ENCODE measurements at places on chromosomes 7 and 10. TPM values are rescaled to one million over a fixed set of nuclear protein-coding genes. Genes with fewer than 3 reads are reported as not detected.
A peak's percentile ranks its signal among the peaks of the same experiment; 100 is the strongest.

DNA sequence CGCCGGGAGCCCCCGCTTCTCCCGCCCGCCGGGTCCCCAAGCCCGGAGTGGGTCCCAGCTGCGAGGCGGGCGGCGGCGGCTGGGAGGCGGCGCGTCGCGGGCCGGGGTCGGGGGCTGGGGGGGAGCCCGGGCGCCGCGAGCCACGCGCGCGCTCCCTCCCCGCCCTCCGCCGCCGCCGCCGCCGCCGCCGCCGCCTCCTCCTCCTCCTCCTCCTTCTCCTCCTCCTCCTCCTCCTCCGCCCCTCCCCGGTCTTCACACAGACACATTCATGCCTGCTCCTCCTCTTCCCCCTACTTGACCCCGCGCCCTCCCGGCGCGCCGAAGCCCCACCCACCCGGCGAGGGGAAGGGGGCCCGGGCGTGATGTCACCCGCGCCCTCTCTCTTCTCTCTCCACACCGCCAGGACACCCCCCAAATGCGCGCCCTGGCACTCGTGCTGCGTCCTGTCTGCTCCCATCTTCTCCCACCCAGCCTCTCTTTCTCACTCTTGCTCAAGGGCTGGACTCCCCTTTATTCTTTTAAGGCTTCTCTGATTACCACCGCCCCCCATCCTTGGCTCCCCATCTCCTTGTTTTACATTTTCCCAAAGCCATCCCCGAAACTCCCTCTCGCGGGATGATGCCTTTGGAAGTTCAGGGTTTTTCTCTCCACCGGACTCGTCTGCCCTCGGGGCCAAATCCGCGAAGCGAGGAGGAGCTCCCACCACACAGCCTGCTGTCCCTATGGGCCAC, 967 bp upstream of the GLI3 start:
- peak overlapping the region; percentile 93 for H3K4me3 ChIP-seq
- H3K27ac ChIP-seq, result peak overlapping the region; percentile 90
- no peaks in the 10 kb centered on the region for H3K27me3 ChIP-seq
- peaks cover 15% of the 10 kb centered on the region for H3K4me1 ChIP-seq

DNA sequence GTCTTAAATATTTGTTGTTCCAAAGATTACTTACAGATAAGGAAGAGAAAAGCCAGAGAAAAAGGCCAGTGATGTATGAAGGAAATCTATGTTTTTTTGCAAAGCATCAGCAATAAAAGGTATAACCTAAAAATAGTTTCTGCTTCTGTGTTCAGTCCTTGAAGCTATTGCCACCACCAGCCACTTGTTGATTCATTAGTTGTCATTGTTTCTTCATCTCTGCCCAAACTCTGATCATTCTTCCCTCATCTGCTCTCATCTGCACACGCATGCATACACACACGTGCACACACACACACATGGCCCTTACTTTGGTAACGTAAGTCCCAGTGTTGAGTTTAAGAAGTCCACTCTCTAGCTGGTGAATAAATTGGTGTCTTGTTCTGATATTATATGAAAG, 540.7 kb downstream of the GATA3 start:
- H3K27me3 ChIP-seq, result no peaks in the 10 kb centered on the region
- H3K36me3 ChIP-seq, result no peaks in the 10 kb centered on the region
- no peak for DNase-seq
- H3K27ac ChIP-seq, result no peak overlapping the region
- no peaks in the 10 kb centered on the region for H3K4me1 ChIP-seq

DNA sequence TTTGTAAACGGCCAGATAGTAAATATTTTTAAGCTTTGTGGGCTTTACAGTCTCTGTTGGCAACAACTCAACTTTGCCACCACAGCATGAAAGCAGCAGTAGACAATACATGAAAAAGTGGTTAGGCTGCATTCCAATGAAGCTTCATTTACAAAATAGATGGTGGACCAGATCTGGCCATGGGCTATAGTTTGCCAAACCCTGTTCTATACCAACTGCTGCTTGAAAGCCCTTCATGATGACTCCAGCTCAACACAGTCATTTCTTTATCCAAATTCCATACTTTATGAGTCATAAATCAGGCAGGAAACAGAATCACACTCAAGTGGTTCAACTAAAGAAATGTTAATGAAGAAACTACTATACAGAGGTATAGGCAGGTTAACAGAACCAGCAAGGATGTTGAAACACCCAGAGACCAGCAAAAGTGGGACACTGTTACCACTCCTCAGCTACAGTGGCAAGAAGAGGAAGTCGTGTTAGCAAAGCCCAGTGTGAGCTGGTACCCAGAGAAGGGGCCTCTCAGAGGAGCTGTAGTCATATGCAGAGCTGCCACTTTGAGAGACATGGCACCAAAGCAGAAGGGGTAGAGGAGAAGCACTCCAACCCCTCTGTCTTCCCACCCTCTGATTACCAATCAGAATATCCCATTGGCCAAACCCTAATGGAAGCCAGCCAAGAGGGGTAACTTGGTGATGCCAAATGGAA, 72.5 kb downstream of the PRLHR start:
- DNase-seq, result no peak
- H3K27me3 ChIP-seq, result no peaks in the 10 kb centered on the region
- H3K36me3 ChIP-seq, result no peaks in the 10 kb centered on the region
- H3K27ac ChIP-seq, result no peak overlapping the region

- H3K36me3 ChIP-seq, result peaks cover 86% of the 10 kb centered on the region
- no peak for DNase-seq
- H3K27ac ChIP-seq, result no peak overlapping the region
- no peak overlapping the region for H3K4me3 ChIP-seq
Observed at GRCh38 chr10:73763343-73763742, 18.5 kb upstream of the CHCHD1 start.

TMEM236 gene
- 2.0 TPM for total RNA-seq
